ENCODE measurements at places on chromosomes 6 and 20.

DNA sequence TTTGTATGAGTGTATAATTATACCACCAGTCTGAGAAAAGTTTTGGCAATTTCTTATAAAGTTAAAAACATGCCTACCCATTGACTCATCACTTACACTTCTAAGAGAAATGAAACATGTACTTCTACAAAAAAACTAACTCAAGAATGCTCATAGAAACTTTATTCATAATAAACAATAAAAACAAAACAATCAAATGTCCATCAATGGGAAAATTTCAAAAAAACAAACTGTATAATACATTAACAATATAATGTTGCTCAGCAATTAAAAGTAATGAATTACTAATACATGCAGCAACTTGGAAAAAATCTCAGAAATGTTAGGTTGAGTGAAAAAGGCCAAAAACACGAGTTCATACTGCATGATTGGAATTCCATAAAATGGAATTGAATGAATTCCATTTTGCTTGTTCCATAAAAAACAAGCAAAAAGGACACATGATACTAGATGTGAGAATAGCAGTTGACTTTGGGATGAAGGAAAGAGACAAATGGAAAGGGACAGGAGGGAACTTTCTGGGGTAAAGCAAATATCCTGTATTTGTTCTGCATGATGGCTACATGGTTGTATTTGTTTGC lies 726.6 kb downstream of the RFPL4B start:
- no peak for DNase-seq

DNA sequence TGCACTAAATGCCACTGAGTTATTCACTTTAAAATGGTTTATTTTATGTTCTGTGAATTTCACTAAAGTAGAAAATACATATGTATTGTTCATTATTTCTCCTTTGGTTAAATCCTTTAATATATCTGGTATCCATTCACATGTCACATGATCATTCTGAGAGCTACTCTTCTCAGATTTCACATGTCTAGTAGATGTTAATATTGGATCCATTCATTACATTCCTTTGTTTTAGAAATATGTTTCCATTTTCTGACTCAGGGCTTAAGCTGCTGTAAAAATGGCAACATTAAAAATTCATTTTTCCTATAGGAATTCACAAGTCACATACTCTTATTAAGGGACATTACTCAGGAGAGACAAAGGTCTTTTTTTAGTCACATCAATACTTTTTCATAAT lies 205.4 kb downstream of the ZFAND3 start:
- DNase-seq = no peak

DNA sequence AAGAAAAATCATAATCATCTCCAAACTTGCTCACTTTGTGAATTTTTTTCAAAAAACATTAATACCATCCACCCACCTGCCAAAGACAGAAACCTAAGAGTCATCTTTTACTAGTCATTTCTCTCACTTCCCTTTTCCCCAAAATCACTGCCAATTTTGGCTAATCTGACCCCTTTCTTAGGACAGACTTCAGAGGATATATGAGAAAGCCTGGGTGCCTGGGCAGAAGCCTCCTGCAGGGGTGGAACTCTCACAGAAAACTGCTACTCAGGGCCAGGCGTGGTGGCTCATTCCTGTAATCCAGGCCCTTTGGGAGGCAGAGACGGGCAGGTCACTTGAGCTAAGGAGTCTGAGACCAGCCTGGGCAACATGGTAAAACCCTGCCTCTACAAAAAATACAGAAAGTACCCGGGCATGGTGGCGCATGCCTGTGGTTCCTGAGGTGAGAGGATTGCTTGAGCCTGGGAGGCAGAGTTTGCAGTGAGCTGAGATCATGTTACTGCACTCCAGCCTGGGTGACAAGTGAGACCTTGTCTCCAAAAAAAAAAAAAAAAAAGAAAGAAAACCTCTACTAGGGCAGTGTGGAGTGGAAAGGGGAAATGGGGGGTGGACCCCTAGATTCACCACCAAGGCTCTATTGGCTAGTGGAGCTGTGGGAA lies 3.8 kb downstream of the DEK start:
- DNase-seq = peak; percentile 49

- DNase-seq = no peak
These were observed 9.1 kb downstream of the KIZ start for GRCh38 chr20:21134883-21135493.

- DNase-seq = no peak
These were observed 94.7 kb downstream of the PTPRT start for GRCh38 chr20:43095034-43095433.

DNA sequence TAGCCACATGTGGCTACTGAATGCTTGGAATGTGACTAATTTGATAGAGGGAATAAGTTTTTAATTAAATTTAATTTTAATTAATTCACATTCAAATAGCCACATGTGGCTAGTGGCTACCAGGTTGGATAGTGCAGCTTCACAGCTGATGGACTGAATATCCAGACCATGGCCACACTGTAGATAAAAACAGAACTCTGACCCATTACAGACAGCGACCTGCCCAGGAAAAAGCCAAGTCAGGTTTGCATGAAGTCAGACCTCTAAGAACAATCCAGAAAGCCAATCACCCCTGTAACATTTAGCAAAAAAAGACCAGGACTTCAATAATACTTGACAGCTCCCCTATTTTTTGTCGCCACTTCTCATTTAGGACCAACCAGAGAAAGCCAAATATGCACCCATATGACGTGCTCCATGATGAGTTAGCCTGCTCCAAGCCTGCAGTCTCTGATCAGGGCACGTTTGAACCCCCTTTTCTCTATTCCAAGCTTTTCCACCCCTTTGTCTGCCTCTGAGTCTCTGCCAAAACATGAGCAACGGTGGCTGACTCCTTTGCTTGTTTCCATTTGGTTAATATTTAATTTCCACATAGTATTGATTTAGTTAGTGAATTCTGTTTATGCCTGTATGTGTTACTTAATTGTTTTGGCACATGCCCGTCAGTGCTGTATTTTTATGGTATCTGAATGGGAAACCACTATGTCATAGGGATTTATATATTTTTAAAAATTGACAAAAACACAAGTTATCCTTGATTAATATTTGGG lies 636.3 kb downstream of the UTRN start:
- no peak for DNase-seq

GRCh38 chr6:74568861-74569260 lies 637.0 kb downstream of the COL12A1 start:
- no peak for DNase-seq

Data from activated CD4-positive, alpha-beta T cell treated with anti-CD3 and anti-CD28 coated beads, Interleukin-2, Interleukin-4, amounts not matched to agents 100 ng/mL and 50 ng/mL, durations not matched to agents 16 hours and 8 hours (primary cell).